B cell (primary cell): ENCODE measurements at places on chromosomes 7 and 10.

GRCh38 chr10:78313636-78314035 lies 280.0 kb downstream of the RPS24 start:
- DNase-seq = no peak

DNA sequence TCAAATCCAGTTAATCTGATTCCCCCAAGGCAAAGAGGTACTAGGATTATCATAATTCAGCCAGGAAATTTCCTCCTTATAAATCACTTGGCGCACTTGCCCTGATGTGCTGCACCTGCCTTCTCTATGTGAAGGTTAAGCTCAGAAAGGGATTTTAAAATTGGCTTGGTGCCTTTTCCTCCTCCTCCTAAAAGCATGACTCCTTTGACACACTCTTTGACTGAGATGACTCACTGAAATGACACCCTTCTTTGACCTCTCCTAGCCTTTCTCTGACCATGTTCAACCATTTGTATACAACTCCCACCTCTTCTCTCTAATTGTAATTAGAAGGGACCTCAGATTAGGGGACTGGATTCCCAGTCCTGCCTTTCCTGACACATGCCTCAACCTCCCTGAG lies 46.5 kb downstream of the ABLIM1 start:
- no peak for DNase-seq

DNA sequence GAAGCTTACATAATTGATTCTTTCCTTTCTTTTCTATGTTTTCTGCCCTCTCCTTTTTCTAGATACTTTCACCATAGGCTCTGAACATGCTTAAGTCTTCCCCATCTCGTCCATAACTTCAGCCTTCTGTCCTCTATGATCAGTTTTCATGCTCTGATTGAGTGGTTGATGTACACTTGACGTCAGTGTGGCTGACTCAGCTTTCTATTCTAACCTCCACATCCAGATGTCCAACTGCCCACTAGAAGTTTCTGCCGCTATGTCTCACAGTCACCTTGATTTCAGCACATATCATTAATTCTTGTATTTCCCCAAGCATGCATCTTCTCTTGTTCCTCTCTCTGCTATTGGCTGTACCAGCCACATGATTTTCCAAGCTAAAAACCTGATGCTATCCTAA lies 15.0 kb downstream of the CDK14 start:
- DNase-seq = no peak

GRCh38 chr7:149741629-149742028 lies 31.8 kb downstream of the ZNF467 start:
- peak; percentile 38 for DNase-seq

- no peak for DNase-seq
Measured at GRCh38 chr7:104921596-104921995, 92.4 kb upstream of the KMT2E start.
